RWPE1 (cell line): ENCODE measurements at places on chromosomes 12 and 14.

DNA sequence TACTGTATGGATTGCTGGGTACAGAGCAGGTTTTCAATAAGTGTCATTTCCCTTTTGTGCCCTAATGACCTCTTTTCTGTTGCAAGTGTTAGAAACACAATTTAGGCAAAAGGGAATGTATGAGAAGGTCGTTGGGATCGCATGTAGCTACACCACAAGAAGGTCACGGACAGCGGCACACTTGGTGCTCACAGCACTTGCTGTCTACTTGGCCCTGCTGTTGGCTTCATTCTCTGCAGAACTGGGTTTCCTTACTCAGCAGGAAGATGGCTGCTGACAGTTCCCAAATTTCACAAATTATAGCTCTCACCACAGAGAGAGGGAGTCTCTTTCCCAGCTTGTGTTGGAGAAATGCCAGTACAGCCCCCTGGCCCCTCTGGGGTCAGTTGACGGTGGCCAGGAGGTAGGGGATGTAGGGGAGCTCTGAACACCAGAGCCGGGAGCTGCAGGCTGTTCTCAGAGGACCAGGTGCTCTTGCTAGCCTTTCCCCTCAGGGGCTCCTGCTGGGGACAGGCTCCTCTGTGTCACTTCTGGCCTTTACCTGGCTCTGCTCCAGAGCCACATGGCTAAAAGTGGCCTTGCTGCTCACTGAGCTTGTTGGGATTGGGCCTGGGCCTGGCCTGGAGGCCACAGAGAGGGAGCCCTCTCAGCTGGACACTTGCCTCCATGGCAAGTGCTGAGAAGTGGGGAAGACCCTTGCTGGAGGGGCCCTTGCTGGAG is 50.9 kb upstream of the BCL7A start:
- no peak for DNase-seq

DNA sequence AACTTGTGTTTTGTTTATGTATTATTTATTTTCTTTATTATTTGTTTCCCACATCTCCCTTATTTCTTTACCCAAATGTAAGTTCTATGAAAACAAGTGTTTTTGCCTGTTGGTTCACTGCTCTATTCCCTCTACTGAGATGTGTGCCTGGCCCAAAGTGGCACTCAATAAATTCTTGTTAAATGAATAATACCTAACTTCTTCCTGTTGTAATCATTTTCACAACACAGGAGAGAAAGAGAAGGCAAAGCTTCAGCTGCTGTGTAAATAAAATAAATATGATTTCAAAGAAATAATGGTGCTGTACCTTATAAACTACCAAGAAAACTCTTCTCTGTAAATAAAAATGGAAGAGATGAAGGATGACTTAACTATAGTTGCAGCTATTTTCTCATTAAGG is 116.2 kb downstream of the TRHDE start:
- DNase-seq, result no peak

- no peak for DNase-seq
Observed at GRCh38 chr12:57745485-57745881, 644 bp downstream of the TSPAN31 start.

GRCh38 chr12:82874945-82875344 is 188.2 kb downstream of the TMTC2 start:
- DNase-seq, result no peak

GRCh38 chr14:69667938-69668335 is 56.5 kb downstream of the SUSD6 start:
- no peak for DNase-seq

DNA sequence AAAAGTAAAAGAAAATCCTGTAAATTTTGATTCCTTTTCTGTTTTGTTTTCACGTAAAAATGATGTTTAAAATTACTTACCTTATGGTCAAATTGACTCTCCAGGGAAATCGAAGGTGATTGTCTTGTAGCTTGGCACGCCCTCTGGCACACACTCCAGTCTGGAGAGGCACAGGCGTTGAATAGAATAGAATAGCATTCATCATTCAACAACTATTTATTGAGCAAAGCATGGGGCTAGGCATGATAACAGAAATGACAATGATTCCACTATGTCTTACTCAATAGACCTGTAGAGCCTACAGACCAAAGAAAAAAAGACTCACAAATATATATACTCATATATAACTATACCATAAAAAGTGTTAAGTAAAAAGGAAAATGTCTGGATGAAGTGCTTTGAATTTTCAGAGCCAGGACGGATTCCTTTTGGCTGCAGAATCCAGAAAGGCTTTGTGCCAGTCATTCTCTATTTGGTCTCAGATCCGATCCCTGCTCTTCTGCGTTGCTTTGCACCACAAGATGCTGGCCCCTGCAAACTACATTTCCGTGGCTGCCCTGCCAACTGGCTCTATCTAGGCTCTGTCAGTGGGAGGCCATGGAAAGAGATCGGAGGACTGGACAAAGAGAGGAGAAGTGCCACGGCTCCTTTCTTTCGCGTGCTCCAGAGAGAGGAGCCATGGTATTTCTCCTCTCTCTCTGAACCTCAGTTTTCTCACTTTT is 231.8 kb downstream of the CRADD start:
- peak; percentile 47 for DNase-seq

GRCh38 chr12:20508962-20509361 is 140.6 kb downstream of the PDE3A start:
- no peak for DNase-seq
